ENCODE measurements at places on chromosomes 2 and 18. TPM values are rescaled to one million over a fixed set of nuclear protein-coding genes. Genes with fewer than 3 reads are reported as not detected.

ELP2 gene
- 99.3 TPM for polyA plus RNA-seq

CNTNAP5 gene
- not detected for polyA plus RNA-seq

CYS1 gene
- polyA plus RNA-seq, result 16.4 TPM

CAPN10 gene
- polyA plus RNA-seq, result 66.9 TPM

MAL gene
- polyA plus RNA-seq, result 2.0 TPM

CABYR gene
- polyA plus RNA-seq, result not detected

Measured in aorta (tissue), 5 donors.